ENCODE measurements at places on chromosomes 11 and 22. TPM values are rescaled to one million over a fixed set of nuclear protein-coding genes. Genes with fewer than 3 reads are reported as not detected.

The FOLR1 gene
- not detected for total RNA-seq

The REXO2 gene
- total RNA-seq, result 174 TPM

The LINC01488 gene
- total RNA-seq, result not detected

The VSIG10L2 gene
- total RNA-seq, result not detected

The NCR3LG1 gene
- total RNA-seq, result 16.8 TPM

The TSPAN18 gene
- 0.64 TPM for total RNA-seq

The CD59 gene
- total RNA-seq, result 206 TPM

The CNIH2 gene
- total RNA-seq, result 0.43 TPM

The BTBD18 gene
- not detected for total RNA-seq

The CCDC179 gene
- total RNA-seq, result not detected

The PHOX2A gene
- not detected for total RNA-seq

The SGSM1 gene
- not detected for total RNA-seq

The BAIAP2L2 gene
- 2.3 TPM for total RNA-seq

The UBQLNL gene
- total RNA-seq, result under 0.01 TPM

The FGF3 gene
- not detected for total RNA-seq

The ENTHD1 gene
- not detected for total RNA-seq

The MGAT3 gene
- 0.64 TPM for total RNA-seq

The PATE1 gene
- not detected for total RNA-seq

The VPREB3 gene
- not detected for total RNA-seq

The DLG2 gene
- total RNA-seq, result 1.3 TPM

The P2RX6 gene
- 3.5 TPM for total RNA-seq

The SLC6A5 gene
- not detected for total RNA-seq

The KCNE3 gene
- under 0.01 TPM for total RNA-seq

The TRIM22 gene
- total RNA-seq, result 70.9 TPM

The CCDC81 gene
- total RNA-seq, result 26.8 TPM

The SYT9 gene
- total RNA-seq, result under 0.01 TPM

The PPFIA1 gene
- total RNA-seq, result 60.9 TPM

The NFRKB gene
- 17.4 TPM for total RNA-seq

The MMP10 gene
- 0.86 TPM for total RNA-seq

The CASP1 gene
- total RNA-seq, result 31.1 TPM

The MUC5AC gene
- total RNA-seq, result not detected

The TRIM6 gene
- total RNA-seq, result 6.5 TPM

The LRFN4 gene
- 9.9 TPM for total RNA-seq

The KRTAP5-8 gene
- total RNA-seq, result not detected

The OR51E1 gene
- total RNA-seq, result not detected

The SLC22A8 gene
- not detected for total RNA-seq

The NXPE2 gene
- not detected for total RNA-seq

The PNPLA5 gene
- not detected for total RNA-seq

The FAM111B gene
- total RNA-seq, result 12.2 TPM

The SBF2 gene
- total RNA-seq, result 35.0 TPM

The CDC42BPG gene
- under 0.01 TPM for total RNA-seq

The ACR gene
- not detected for total RNA-seq

Data from fibroblast of villous mesenchyme (primary cell).